GDM1 (cell line): ENCODE measurements at places on chromosomes 12 and 14.
A peak's percentile ranks its signal among the peaks of the same experiment; 100 is the strongest.

DNA sequence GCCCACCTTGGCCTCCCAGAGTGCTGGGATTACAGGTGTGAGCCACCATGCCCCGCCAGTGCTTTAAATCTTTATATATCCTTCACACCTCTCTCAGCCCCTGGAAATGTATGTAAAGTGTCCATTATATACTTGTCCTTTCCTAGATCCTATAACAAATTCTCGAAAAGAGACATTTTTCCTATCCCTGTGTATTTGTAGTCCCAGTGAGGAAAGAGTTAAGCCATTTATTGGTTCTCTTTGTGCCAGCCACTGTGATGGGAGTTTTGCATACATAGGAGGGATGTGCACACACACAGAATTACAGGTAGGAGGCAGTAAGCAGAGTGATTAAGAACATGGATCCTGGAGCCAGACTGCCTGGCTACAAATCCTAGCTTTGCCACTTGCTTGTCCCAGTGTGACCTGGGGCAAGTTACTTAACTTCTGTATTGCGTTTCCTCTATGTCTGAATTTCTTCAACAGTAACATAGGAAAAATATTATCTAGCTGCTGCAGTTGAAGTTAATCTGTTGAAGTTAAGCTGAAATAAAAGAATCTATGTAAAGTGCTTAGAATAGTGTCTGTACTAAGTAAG is 2.1 kb upstream of the RABGGTA start:
- DNase-seq, result no peak

- no peak for DNase-seq
These were observed 50.7 kb upstream of the DLK1 start for GRCh38 chr14:100675699-100676684.

GRCh38 chr14:91021991-91022621 is 38.3 kb downstream of the RPS6KA5 start:
- DNase-seq, result no peak

GRCh38 chr12:116319898-116320621 is 42.6 kb upstream of the MED13L start:
- peak; percentile 66 for DNase-seq

DNA sequence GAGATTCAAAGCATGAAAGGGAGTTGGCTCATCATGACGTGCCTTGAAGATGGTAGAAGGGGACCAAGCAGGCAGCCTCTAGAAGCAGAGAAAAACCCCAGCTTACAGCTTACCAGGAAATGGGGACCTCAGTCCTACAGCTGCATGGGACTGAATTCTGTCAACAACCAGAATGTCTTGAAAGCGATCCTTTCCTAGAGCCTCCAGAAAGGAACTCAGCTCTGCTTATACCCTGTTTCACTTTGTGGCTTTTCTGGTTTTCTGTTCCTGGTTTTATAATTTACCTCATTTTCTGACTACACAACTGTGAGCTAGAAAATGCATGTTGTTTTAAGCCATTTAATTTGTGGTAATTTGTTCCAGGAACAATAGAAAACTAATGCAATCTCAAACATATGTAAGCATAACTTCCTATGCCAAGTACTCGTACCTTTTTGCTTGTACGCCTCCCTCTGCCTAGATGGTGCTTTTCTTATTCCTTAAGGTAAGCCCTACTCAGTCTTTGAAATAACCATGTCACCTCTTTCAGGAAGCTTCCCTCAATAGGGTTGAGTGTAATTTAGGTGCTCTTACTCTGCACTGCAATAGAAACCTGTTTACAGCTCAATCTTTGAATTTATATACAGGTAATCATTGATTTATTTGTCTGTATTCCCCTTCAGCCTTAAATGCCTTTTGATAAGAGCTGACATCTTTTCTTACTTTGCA is 348.8 kb downstream of the TMEM117 start:
- DNase-seq, result no peak

DNA sequence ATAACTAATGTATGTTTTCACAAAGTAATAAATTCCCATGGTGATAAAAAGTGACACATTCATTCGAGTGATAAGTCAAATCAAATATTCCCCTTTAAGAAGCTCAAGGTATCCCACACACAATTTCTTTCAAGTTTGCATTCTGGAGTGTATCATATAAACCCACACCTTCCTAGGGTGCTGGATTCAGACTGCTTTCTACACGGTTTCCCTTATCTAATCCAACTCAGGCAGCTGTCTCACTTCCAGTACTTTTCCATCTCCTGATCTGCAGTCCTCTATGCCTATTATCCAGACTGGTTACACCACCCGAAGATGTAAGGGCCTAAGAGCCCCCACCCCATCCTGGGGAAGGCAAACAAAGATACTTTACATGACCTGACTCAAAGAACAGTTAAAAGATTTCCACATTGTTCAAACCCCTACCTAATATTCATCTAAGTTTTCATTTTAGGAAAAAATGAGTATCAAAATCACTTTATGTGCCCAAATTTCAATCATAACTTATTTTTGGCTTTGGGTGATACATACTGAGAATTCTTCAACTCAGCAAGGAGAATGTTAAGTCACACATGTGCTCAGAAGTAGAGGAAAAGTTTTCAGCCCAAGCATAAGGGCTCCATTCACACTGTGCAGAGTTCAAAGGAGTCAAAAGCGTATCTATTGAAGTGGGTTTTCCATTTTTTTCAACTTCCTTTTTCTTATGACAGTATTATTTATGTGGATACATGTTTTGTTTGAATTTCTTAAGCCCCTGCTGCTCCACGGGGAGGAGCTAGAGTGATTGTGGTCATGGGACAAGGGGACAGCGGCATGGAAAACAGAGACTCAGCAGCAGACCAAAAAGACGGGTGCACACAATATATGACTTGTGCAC is 41.8 kb downstream of the CORO1C start:
- DNase-seq, result peak; percentile 75

GRCh38 chr12:111298582-111299436 is 70.1 kb downstream of the PHETA1 start:
- no peak for DNase-seq

DNA sequence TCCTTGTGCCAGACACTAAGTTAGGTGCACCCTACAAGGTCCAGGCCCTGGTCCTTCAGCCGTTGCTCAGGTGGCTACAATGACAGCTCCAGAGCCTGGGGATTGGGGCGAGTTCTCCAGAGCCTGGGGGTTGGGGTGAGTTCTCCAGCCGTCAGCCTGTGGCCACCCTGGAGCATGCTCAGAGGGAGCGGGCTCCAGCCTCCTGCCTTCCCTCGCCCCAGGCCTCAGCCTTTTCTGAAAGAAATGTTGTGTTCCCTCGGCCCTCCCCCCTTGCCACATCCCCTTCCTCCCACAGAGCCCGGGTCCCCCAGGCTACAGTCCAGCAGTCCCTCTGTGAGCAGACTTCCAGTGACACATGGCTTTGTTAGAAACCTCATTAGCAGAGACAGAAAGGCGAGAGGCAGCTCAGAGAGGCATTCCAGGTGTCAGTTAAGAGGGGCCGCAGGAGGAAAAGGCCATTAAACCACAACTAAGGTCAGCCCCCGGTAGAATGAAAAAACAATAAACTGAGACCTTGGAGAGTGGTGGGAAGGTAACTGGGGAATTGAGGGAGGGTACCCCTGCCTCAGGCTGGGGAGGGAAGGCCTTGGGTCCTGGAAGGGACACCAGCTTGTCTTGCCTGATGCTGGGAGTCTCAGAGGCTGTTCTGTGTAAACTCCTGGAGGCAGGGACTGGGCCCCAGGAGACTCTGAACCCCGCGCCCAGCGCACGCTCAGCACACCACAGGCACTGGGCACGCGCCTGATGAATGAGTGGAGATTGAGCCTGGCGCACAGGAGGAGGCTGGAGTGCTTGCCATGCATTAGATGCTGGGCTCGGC is 23.1 kb upstream of the COL2A1 start:
- peak; percentile 69 for DNase-seq

DNA sequence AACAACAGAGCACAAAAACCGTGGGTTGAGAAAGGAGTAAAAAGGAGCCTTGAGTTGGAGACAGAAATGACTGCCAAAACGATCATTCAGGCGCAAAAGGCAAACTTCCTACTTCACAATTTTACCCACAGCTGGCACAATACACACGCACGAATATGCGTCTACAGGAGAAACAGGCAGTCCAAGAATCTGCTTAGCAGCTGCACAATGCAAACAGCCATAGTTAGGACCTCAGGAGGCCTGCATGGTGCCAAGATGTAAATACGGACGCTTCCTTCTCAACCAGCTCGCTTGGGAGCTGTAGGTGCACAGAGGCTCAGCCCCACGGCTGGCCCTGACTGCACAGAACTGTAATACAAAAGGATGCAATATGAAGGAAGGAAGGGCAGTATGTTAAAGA is 250.1 kb upstream of the CAND1 start:
- no peak for DNase-seq

DNA sequence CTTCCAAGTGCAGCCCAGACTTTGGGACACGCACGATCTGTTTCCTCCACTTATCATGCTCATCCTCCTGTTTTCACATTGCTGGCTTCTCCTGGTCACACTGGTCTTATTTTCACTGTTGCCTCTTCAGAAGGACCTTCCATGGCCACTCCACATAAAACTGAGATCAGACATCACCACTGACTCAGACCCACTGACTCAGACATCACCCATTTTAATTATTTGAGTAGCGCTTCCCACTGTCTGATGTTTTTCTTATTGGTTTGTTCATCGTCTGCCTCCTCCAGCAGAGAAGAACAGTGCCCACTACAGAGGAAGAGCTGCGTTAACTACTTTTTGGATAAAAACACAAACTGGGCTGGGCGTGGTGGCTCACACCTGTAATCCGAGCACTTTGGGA is 270.5 kb upstream of the PWP1 start:
- no peak for DNase-seq

- no peak for DNase-seq
These were observed 19.7 kb upstream of the FAM234B start for GRCh38 chr12:13024531-13024916.

DNA sequence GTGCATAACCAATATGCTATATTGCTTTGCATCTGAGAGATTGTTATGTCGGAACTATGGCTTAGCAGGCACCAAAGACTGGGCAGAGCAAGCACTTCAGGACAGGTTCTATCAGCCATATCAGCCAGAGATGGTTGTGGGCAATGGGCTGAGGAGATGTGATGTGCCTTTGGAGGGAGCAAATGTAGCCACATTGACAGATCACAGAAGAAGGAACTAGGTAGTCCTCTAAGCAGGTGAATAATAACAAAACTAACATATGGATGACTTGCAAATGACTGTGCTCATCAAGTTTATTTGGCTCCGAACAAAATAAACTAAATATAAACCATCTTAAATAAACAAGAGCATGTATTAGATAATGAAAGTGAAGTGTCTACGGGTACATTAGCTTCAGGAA is 291.7 kb downstream of the RMST start:
- no peak for DNase-seq

DNA sequence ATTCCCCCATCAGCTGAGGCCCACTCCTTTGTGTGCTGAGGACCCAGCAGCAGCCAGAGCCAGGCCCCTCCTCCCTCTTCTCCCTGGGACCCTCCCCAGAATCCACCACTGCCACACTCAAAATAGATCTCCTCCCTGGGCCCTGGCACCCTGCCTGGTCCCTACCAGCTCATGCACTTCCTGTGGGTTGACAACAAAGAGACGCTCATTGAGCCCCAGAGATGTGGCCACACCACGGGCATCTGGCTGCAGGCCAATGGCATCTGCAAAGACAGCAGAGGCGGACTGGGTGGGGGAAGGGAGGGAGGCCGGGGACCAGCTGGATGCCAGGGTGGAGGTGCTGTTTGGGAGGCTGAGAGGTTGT is 16.0 kb upstream of the ENDOU start:
- DNase-seq, result peak; percentile 82

DNA sequence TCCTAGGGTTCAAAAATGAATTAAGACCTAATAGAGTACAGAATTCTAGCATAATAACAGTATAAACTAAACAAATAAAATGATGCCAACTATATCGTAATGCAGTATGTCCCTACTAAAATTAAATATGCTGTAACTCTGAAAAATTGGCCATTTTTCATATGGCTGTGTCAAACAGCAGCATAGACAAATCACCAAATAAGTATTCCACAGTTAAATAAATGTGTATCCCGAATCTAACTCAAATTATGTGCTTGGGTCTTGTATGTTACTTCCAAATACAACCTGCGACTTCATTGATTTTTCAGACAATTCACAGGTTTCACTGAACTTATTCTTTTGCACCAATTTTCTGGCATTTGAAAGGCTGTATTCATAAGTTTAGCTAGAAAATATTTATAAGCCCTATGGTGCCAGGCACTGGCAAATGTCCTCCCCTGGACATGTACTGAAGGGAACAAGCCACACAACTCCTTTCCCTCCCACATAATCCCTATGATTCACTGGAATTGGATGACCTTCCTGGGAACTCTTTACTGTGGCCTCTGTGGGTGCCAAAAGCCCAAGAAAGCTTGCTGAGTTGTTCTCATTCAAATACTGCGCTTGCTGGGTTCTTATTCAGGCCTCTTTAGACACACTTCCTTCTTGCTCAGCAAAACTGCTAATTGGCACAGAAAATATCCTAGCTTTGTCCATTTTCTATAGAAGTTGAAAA is 108.8 kb downstream of the KITLG start:
- DNase-seq, result no peak

DNA sequence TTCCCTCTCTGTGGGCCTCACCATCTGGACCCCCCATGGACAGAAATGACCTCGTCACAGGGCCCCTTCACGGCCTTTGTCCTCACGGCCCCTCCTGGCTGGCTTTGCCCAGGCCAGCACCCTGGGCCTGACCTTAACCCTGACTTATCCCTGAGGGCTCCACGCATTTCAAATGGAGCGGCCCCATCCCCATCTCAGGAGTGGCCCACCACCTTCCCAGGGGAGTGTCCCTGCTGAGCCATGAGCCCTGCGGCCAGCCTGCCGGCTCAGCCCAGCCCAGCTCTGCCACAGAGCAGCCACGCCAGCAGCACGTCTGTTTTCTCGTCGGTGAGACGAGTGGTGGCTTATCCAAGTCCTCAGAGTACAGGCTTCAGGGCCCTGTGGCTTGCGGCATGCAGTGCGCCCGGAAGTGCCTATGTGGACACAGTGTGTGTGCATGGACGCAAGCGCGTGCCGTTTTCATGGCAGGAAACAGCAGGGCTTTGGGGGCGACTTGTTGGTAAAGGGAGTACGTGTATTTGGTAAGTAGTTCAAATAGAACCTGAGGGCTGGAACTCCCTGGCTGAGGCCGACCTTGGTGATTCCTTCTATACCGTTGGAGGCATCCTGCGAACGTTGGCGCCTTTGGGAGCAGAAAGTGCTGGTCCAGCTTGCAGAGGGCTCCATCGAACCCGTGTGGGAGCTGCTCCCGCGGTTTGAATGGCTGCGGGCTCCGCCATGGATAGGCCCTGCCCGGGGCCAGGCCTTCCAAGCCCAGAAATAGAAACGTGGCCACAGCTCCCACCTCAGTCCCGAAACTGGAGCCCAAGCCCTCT is 52.1 kb downstream of the LRCOL1 start:
- DNase-seq, result no peak

GRCh38 chr12:26471560-26471959 is 276.2 kb downstream of the SSPN start:
- peak; percentile 76 for DNase-seq

DNA sequence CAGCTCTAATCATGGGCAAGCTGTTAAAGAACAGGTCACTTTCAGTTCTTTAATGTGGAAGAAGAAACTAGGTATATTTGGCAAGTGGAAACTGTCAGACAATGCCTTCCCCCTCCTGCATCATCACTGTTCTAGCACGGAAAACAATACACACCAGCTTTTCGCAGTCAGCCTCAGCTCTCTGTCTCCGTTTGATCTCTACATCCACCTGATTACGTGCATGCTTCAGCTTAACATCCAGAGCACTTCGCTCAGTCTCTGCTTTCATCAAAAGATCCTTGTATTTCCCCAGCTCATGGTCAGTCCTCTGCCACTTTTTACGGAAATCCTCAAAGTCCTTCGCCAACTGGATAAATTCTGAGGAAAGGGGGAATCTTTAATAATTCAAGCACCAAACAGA is 19.0 kb downstream of the RACGAP1 start:
- no peak for DNase-seq

GRCh38 chr12:50397117-50397650 is 775 bp upstream of the FAM186A start:
- DNase-seq, result no peak
